Erythroblast (primary cell): ENCODE measurements at places on chromosomes 6 and 20.

GRCh38 chr6:112033791-112034615, 19.9 kb upstream of the CCN6 start:
- DNase-seq = no peak

GRCh38 chr6:135002229-135002844, 52.3 kb downstream of the HBS1L start:
- DNase-seq = peak; percentile 63

DNA sequence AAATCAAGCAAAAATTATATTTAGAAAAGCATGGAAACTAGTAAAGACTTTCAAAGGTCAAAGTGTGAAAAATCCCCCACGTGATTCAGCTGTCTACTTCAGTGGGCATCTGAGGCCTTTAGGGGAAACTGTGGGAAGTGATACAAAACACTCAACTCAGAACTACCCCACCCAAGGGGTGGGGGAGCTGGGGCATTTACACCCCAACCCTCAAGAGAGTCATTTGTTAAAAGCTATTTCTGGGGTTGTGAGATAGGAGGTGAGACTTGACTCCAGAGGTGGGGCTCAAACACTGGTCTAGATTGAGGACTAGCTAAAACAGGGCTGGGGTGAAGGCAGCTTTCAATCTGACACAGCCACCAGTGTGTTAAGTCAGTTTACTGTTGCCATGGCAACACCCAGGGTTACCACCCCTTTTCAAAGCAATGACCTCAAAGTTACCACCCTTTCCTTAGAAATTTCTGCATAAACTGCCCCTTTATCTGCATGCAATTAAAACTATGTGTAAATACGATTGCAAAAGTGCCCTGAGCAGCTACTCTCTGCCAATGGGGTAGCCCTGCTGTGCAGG, 9.9 kb upstream of the GTSF1L start:
- peak; percentile 40 for DNase-seq

GRCh38 chr20:18909254-18909653, 95.7 kb downstream of the SCP2D1 start:
- no peak for DNase-seq

DNA sequence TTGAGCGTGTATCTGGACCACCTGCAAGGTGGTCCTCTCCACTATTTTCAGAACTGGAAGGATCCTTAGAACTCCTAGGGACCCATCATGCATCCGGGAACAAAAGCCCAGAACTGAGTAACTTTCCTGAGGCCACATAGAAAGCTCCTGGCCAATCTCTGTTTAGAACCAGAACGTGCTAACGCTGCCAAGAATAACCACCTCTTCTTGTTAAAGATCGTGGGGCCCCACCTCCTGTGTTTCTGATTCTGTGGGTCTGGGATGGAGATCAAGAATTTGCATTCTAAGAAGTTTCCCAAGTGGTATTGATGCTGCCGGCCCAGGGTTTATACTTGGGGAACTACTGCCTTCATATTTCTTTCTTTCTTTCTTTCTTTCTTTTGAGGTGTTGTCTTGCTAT, 13.3 kb downstream of the CD40 start:
- DNase-seq = no peak

DNA sequence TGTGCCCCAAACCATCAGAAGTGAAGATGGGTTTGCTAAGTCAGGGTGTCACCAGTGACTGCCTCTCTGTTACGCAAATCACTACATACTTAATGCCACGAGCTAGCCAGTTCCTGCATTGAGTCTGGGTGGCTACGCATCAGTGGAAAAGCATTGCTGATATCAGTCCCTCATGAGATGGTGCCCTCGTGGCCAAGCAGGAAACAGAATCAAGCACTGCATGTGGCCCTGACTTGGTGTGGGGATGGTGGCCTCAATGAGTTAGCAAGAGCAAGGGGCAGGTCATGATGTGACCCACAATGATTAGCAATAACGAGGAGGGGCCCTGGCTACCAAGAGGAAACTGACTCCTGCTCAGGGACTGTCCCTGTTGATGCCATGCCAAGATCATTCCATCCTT, 51.6 kb upstream of the FNDC1 start:
- no peak for DNase-seq

DNA sequence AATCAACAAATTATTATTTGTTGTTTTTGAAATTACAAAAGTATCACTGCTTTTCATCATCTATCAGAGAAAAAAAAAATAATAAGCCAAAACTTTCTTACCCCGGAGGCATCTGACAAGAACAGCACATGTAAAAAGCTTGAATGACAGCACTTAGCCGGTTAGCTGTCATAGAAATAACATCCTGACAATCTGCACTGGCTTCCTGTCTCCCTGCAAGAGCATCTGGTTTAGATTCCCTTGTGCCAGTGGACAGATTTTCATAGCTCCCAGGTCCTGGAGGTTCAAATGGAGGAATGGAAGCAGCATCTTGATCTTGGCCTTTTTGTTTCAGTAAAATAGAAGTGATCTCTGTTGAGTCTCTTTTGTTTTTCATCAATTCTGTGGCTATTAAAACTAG, 74.8 kb downstream of the HACE1 start:
- no peak for DNase-seq

DNA sequence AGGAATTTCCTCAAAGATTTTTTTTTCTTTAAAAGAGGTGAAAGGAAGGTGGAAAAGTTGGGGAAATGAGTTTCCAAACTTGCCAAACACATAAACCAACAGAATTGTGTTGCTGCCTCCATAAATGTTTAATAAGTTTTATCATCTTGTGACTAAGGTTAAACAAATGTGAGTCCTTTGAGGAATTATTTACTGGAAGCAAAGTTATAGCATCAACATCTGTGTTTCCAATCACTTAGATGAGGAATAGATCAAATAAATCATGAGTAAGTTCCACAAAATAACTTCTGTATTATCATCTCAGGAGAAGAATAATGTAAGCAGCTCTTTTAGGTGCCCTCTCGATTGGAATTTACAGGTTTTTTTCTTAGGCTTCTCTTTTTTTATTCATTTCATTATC, 20.5 kb downstream of the TSHZ2 start:
- no peak for DNase-seq

- DNase-seq = no peak
Measured at GRCh38 chr20:48126227-48126740, 341.0 kb upstream of the SULF2 start.

DNA sequence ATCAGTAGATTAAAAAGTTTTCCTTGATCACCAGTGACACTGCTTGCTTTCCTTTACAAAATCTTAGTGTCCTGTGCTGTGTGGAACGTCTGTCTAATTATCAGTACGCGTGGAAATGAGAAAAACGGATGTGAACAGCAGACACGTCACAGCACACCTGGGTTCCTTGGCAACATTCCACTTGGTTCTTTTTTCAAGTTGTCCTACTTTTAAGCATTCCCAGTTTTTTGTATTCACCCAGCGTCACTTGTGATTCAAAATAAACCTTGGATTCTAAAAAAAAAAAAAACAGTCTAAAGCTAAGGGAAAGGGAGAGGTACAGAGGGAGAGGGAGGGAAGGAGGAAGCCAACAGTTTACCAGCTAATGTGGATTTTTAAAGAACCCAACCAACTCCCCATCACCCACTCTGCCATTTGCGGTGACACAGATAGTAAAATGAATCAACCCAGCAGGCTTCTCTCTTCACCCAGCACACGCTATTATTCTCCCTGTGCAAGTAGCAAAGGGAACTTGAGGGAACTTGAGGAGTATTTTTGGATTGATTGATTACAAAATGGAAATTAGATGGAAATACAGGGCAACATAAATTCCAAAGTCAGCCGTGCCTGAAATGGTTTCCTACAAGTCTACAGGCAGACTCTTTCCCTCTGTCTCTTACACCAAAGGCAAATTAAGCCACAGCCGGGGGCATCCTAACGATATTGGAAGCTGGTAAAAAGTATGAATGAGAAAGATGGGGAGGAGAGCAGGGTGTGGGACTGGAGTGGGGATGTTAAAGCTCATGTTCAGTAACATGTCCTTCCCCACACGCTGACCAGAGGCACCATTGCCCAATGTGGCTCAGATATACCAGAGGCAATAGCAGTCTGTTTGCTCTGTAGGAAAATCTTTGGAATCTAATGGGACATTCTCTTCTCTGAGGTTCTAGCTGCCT, 129.8 kb downstream of the SASH1 start:
- DNase-seq = no peak

- no peak for DNase-seq
Measured at GRCh38 chr6:44797746-44798145, 410.2 kb downstream of the CDC5L start.

- DNase-seq = no peak
Measured at GRCh38 chr6:125149256-125150144, 4.1 kb upstream of the TPD52L1 start.

- DNase-seq = no peak
Measured at GRCh38 chr6:24874776-24875533, 60.8 kb downstream of the RIPOR2 start.

DNA sequence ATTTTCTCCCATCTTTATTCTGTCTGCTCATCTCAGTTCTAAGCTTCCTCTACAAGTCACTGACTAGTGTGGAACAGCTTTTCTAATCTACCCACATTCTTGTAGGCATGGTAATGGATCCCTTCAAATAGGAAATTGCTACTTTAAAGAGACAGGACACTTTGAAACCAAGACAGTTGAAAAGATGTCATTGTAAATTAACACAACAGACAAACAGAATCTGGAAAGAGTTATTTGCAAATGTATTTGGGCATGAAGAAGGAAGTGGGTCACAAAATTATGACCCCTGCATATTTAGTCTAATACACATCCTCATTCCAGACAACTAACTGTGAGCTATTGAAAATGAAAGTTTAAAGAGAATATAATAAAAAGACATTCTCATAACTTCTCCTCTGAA, 298.2 kb upstream of the MARCKS start:
- no peak for DNase-seq
